ENCODE measurements at places on chromosomes 11 and 22. TPM values are rescaled to one million over a fixed set of nuclear protein-coding genes. Genes with fewer than 3 reads are reported as not detected.
A peak's percentile ranks its signal among the peaks of the same experiment; 100 is the strongest.

Gene SEPTIN3
- total RNA-seq: 332 TPM

Gene NAV2
- total RNA-seq: 85.6 TPM

Gene KRTAP5-11
- not detected for total RNA-seq

DNA sequence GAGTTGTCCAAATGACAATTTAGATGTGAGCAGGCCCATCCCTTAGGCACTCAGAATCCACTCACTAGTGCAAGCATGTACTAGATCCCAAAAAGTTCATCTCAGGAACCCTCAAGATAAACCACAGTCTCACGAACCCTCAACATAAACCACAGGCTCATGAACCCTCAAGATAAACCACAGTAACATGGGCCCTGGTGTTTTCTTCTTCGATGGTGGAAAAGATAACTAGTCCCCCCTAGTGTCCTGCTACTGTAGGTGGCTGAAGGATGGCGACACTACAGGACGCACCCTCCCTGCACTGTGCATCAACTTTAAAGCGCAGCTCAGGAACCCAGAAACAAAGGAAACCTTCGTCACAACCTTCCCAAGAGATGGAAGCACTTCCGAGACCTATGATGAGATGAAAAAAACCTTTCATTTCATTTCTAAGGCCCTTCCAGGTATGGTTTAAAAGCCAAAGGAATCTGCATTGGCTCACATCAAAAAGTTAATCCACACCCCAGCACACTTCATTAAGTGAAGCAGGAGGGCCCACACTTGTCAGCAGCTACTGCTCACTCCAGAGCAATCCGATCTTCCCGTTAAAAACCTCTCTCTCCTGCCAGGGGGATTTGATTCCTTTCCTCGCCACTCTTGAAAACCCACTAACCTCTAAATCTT lies 2.4 kb downstream of the LARGE1 start:
- DNase-seq: no peak

DNA sequence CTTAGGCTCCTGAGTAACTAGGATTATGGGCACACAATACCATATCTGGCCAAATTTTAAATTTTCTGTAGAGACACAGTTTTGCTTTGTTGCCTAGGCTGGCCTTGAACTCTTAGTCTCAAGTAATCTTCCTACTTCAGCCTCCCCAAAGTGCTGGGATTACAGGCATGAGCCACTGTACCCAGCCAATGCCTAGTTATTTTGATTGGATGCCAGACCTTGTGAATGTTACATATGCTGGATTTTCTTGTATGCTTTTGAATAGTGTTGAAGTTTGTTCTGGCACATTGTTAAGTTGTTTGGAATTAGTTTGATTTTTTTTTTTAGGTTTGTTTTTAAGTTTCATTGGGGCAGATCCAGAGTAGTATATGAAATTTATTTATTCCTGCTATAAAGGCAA lies 110.7 kb upstream of the ANO5 start:
- no peak for DNase-seq

DNA sequence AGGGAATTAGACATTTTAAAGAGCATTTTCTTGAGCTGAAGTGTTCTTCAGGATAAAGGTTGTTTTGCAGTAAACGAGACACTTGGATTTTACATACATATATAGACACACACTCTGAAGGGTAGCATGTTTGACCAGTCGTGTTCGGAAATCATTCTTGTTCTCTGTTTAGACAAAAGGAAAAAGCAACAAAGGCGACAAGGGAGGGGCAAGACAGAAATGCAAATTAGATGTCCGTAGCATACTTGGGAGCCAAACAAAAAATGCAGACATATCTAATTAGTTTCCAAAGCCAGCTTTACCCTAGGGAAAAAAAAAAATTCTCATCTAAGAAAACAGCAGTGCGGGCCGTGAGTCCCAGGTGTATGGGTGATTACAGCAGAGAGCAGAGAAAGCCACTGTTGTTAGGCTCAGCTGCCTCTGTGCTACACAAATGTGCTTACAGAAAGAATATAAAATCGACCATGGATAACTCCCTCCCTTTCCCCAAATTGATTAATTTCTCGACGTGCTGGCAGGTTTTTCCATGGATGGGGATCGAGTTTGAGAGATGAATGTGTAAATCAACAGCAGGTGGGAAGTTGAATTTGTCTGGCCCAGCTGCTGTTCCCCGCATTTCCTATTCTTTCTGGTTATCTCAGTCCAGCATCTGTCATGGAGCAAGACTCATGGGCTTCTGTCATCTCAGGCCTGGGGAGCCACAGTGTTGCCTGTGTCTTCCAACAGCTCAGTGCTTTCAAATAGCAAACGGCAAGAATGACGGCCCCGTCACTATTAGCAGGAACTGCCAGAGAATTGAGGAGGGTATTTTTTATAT lies 176.5 kb upstream of the TTC12 start:
- DNase-seq: peak; percentile 14

- no peak for DNase-seq
These were observed 18.0 kb upstream of the DGCR6 start for GRCh38 chr22:18888115-18888514.

GRCh38 chr22:43297270-43298061 lies 45.7 kb downstream of the SCUBE1 start:
- DNase-seq: no peak

DNA sequence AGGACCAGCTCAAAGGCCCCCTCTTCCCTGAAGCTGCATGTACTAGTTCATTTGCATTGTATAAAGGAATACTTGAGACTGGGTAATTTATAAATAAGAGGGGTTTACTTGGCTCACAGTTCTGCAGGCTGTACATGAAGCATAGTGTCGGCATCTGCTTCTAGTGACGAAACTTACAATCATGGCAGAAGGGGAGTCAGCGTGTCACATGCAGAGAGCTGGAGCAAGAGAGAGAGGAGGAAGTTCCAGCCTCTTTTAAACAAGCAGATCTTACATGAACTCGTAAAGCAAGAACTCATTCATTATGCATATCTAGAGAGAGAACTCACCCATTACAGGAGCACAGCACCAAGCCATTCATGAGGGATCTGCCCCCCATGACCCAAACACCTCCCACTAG lies 7.1 kb upstream of the HMGXB4 start:
- DNase-seq: no peak

GRCh38 chr22:21762712-21763581 lies 27.4 kb upstream of the YPEL1 start:
- no peak for DNase-seq

- no peak for DNase-seq
These were observed 789 bp downstream of the SPECC1L start for GRCh38 chr22:24271386-24271854.

Data from dorsolateral prefrontal cortex (tissue), 122 donors.